AG09319 (cell line): ENCODE measurements at places on chromosomes 2 and 18.

- no peak for DNase-seq
Observed at GRCh38 chr2:209519271-209519670, 95.4 kb downstream of the MAP2 start.

DNA sequence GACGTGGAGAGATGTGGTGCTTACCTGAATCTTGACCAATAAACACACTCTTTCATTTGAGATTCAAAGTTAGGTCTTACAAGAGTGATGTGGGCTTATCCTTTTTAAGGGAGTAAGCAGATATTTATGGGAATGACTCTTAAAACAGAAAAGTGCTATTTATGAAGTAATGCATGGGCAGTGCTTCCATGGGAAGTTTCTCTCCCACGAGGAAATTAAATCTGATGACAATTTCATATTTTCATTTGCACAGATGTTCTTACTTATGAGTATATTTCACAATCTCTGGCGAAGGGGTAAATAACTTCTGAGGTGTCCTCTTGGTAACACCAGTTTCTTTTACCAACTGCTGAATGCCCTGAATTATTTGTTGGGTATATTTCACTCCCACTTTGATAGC, 21.0 kb downstream of the PNPT1 start:
- peak; percentile 36 for DNase-seq

DNA sequence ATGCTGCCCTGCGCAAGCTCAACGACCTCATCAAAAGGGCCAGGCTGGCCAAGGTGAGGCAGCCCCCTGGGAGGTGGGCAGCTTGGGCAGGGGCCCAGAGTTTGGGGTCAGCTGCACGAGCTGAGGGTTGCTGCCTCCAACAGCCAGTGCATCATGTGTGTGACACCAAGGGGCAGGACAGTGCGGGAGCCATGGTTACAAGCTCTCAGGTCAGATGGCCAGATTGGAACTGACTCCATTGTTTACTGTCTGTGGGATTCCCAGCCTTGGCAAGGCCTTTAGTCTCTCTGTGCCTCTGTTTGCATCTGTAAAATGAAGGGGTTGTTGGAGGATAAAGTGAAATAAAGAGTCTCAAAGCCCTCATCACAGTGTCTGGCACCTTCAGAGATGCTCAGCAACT, 26.9 kb downstream of the EHD3 start:
- no peak for DNase-seq

DNA sequence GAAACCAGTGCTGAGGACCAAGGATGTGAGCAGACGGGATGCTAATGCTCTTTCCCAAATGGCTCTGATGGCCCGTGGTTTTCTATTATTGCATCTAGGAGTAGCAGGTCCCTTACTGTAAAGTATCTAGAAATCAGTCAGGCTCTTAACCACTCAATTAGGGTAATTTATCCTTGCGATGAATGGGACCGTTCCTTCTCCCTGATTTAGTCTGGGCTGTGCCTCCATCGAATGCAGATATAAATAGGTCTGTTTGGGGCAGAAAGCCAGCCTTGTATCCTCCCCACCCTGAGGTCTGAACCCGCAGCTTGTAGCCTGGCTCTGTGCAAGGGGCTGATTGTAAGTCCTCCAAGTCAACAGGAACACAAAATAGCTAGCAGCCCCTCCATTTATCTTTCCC, 9.5 kb upstream of the SMARCAL1 start:
- DNase-seq: no peak

- no peak for DNase-seq
Observed at GRCh38 chr2:168050377-168050776, 197.0 kb downstream of the STK39 start.

- no peak for DNase-seq
Observed at GRCh38 chr2:207203056-207203455, 37.3 kb upstream of the KLF7 start.

- no peak for DNase-seq
Observed at GRCh38 chr2:37326866-37327634, 2.4 kb upstream of the PRKD3 start.

DNA sequence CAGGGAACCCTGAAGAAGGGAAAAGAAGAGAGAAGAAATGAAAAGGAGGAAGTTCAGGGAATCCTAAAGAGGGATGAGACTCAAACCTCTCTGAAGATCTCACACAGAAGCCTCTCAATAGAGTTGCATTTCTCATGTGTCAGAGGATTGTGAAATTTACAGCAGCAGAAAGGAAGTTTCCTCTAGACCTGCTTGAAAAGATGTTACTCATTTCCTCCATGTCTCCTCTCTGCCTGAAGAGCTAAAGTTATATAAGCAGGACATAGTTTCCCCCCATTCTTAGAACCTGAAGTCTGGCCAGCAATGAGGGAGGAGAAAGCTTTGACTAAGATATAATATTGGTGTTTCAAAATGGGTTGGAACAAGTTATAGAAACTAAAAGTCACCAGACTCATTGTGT, 1155.6 kb downstream of the LRP1B start:
- DNase-seq: no peak

- peak; percentile 31 for DNase-seq
Observed at GRCh38 chr2:168210895-168211570, 36.4 kb downstream of the STK39 start.

DNA sequence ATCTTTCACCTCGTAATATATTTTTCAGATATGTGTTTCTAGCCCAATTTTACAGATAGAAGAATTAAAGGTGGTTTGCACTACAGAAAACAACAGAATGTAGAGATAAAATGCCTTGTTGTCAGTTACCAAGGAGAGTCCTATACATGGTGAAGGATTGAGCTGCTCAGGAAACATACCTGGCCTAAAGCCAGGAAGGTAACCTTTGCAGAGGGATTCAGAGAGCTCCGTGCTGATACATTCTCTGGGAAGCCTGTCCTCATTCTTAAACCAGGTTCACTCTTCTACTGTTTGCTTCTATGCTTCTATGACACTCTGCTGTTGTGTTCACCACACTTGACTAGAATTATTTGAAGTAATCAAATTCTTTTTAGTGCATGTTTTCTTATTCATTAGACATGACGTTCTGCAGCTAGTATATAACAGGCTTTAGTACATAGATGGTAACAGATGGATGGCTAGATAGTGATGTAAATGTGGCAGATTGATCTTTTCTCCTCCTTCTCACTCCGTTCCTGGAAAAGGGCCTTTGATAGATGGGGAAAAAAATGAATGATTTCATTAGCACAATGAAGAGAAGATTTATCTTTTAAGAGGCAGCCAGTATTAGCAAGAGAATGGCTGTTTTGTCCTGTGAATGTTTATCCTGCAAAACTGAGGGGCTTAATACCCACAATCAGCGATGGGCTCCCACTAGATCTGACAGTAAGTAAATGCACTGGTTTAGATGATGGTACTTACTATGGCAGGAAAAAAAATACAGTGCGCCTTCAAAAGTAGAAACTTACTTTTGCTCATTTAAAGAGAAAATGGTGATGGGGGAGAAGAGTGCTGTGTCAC, 589.6 kb upstream of the FAM98A start:
- DNase-seq: no peak

DNA sequence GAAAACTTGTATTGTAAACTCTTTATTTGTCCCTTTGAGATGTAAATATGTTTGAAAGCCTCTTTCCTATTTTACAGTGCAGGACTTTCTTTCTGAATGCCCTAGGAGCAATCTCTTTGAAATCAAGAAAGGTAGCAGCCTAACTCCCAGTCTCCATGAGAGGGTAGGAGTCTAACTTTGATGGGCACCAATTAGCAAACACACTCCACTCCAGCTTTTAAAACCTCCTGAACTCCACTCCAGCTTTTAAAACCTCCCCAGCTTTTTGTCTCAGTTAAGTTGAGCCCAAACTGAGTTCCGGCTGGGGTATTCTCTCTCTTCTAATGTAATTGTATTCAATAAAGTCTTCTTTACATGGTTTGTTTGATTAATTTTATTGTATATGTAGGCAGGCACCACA, 493.7 kb upstream of the CDH7 start:
- no peak for DNase-seq

GRCh38 chr2:29304399-29305060, 189.3 kb downstream of the CLIP4 start:
- DNase-seq: no peak

DNA sequence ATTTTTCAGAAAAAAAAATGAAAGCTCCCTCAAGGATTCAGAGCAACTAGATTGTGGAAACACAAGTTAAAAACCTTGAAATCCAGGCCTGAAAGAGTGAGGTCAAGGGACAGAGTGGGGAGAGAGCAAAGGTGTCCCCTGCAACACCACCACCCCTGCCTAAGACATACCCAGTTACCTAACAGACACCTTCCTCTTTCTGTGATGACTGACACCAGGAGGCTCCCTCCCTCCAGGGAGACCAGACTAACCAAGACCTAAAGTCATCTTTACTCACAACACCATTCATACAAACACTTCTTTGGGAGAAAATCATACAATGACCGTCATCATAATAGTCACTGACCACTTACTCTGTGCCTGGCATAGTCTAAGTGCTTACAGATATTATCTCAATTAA, 151.8 kb upstream of the NABP1 start:
- DNase-seq: no peak

DNA sequence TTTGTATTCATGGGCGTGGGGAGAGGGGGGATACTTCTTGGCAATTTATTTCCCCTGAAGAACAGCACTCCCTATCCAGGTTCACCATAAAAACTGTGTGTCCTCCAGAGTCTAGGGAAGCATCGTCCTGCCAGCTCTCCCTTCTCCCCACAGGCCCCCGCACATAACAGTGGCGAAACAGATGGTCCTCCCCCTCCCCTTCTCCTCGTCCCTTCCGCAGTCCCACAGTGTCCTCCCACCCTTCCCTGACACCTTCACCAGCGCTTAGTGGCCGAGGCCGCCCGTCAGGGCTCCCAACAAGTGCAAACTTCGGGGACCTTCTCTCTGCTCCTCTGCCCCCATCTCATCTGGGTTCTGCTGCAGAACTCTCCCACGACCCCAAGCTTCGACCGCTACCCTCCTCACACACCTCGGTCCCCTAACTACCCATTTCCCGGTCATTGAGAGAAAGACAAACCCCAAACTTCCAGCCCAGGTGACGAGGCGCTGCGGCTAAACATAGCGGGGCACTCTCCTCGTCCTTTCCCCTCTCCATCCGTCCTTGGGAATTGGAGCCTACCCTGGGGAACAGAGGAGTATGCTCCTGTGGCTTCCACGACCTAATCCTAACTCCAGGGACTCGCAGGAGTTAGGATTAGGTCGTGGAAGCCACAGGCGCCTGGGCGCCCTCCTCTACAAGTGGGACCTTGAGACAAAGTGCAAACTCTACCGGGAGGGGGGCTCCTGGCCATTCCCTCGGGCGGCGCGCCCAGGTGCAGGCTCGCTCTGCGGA, 971 bp downstream of the ZNF385B start:
- no peak for DNase-seq

GRCh38 chr2:159807183-159808031, 9.4 kb upstream of the CD302 start:
- DNase-seq: no peak

DNA sequence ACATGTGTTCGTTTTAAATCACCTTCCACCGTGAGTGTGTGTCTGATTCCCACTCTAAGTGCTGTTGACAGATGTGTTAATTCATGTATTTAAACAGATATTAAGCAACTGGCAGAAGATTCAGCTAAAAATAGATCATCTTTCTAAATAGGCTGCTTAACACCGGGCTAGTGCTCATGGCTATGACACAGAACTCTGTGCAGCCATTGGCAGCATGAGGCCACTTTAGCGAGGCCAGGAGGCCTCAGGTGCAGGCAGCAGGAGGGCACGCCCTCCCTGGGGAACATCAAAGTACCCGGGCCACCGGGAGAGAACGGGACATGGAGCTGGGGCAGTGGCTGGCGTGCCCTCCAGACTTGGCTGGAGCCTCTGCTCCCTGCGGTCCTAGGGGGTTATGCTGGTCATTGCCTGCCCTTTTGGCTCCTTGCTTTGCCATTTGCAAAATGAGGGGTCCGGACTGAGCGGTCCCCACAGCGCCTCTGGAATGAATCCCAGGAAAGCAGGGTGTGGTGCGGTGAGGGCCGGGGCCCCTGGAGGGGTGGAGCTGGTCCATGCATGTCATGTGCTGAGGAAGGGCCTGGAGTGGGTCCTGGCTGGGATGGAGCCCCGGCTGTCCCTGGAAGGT, 62.8 kb upstream of the HDAC4 start:
- no peak for DNase-seq

- DNase-seq: no peak
Observed at GRCh38 chr2:159853101-159853500, 55.1 kb upstream of the CD302 start.

- DNase-seq: no peak
Observed at GRCh38 chr2:15933184-15933845, 7.0 kb upstream of the MYCN start.

GRCh38 chr2:7601990-7602389, 684.8 kb downstream of the RNF144A start:
- DNase-seq: no peak

DNA sequence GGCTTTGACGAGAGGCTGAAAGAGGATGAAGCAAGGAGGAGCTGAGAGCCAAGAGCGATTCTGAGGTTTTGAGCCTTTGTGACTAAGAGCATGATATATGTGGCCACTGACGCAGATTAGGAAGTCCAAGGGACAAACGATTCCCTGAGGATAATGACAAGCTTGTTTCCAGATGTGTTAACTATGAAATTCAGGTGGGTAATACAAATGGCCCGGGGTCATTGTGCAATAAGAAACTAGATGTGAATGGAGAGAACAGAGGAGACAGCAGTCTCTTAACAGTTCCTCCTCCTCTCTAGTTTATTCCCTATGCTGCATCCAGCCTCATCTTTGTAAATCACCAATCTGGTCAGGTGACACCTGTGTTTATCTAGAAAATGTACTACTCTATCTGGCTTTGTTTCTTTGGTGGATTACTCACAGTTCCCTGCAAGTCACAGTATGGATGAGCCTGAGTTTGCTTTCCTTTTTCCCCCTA, 84.2 kb downstream of the SOCS6 start:
- peak; percentile 65 for DNase-seq

GRCh38 chr2:52336951-52337350, 1305.0 kb upstream of the NRXN1 start:
- DNase-seq: no peak

DNA sequence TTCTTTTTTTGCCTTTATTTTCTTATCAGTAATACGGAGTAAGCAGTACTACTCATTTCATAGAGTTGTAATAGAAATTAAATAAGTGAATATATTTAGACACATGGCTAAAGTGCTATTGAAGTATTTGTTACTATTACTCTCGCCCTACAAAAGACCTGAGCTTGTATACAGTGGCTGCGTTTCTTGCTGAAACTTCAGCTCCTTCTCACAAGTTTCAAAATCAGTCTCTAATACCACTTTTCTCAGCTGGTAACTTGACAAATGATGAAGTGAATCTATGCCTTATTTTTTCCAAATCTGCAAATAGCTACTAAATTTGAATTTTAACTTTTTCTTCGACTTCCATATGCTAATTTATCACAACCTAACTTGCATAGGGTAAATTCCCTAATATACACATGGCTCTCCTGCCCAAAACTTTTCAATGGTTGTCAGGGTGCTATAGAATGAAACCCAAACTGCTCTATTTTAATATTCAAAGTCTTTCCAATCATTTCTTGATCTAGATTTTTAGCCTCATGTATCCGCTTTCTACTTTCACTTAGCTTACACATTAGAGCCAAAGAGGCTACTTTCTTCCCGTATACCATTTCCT, 347.8 kb upstream of the GULP1 start:
- no peak for DNase-seq

GRCh38 chr2:226905718-226906117, 69.9 kb downstream of the RHBDD1 start:
- no peak for DNase-seq
